ENCODE measurements at places on chromosomes 13 and 19. TPM values are rescaled to one million over a fixed set of nuclear protein-coding genes. Genes with fewer than 3 reads are reported as not detected.

DNA sequence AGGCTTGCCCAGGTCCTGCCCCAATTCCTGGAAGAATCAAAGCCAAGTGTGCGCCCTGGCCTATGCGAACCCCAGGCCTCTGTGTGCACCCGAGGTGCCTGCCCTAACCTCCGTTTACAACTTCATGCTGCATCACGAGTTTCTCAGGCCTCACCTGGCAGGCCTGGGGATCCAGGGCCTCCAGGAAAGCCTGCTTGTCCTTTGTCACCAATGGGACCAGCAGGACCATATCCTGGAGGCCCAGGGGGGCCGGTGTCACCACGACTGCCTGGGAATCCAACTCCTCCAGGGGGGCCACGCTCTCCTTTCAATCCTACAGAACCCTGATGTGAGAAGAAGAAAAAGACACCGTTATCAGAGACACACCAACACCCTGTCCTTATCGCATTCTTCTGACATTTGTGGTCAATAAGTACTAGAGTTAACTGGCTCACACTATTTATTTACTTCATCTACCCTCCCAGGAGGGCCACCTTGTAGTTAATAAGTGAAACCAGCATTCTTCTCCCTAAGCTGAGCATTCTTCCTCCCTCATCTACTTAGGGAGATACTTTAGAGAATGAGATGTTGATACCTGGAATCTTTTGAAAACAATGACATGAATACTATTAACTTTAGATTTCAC, 120.6 kb downstream of the COL4A1 start:
- peaks cover 28% of the 10 kb centered on the region for H3K4me1 ChIP-seq
- no peaks in the 10 kb centered on the region for H3K27me3 ChIP-seq

GRCh38 chr13:66087269-66087710, 1142.8 kb downstream of the PCDH9 start:
- no peaks in the 10 kb centered on the region for H3K36me3 ChIP-seq
- no peaks in the 10 kb centered on the region for H3K27me3 ChIP-seq
- H3K4me1 ChIP-seq: no peaks in the 10 kb centered on the region
- no peak overlapping the region for H3K4me3 ChIP-seq
- peak; percentile 50 for DNase-seq

GRCh38 chr13:109355166-109355565, 431.2 kb downstream of the IRS2 start:
- H3K36me3 ChIP-seq: no peaks in the 10 kb centered on the region
- no peak overlapping the region for H3K4me3 ChIP-seq
- DNase-seq: no peak
- no peak overlapping the region for H3K27ac ChIP-seq
- no peaks in the 10 kb centered on the region for H3K27me3 ChIP-seq

GRCh38 chr19:30034321-30034720, 92.3 kb downstream of the URI1 start:
- no peak for DNase-seq
- H3K27ac ChIP-seq: no peak overlapping the region
- H3K4me3 ChIP-seq: no peak overlapping the region
- H3K4me1 ChIP-seq: no peaks in the 10 kb centered on the region
- no peaks in the 10 kb centered on the region for H3K27me3 ChIP-seq

ZNF134 gene
- polyA plus RNA-seq: 18.6 TPM

DNA sequence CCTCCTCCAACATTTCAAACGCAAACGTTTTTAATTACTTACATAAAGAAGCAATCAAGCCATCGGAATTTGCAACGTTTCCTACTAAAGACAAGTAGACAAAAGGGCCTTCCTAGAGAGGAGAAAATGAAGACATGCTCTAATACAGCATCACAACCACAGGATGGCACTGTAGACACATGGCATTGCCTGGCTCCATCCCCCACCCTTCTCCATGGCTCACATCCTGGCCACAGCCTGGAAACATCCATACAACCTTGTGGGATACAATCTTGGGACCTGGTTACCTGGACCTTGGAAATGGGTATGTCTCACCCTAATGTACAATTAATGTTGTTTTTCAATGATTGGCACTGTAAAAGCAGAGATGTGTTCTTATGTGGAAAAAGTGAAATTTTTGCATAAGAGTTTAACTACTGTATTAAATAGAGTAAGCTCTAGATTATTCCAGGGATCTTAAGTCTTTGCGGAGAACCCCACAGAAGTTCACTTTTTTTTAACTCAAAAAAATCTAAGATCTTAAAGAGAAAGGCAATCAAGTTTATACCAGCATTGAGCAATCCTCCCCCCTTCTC, 21.5 kb downstream of the EBPL start:
- no peaks in the 10 kb centered on the region for H3K4me1 ChIP-seq
- H3K4me3 ChIP-seq: no peak overlapping the region
- DNase-seq: peak; percentile 75

- no peaks in the 10 kb centered on the region for H3K36me3 ChIP-seq
- H3K4me1 ChIP-seq: no peaks in the 10 kb centered on the region
- DNase-seq: no peak
- H3K27me3 ChIP-seq: no peaks in the 10 kb centered on the region
- H3K4me3 ChIP-seq: no peak within 1 kb of the TSS
- no peak within 1 kb of the TSS for H3K27ac ChIP-seq
Measured at GRCh38 chr19:35447606-35448469, at the start of gene FFAR2. TSS of gene FFAR2 (plus strand) at chr19:35448257. CDS start at chr19:35449715, 1,458 bp downstream.

DNA sequence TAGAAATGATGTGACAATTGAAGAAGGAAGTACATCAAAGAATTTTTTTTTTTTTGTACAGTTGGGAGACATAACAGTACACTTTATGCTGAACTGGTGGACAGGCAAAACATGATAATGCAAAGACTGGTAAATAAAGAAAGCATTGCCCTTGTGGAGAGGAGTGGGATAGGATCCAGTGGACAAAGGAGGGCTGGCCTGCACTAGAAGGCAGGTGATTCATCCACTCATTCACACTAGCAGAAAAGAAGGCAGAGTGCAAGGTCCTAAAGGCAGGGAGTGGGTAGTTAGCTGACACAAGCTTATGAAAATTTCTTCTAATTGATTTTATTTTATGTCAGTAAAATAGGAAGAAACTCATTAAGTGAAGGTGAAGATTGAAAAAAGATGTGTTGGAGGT, 17.6 kb upstream of the NALCN start:
- H3K4me3 ChIP-seq: no peak overlapping the region
- H3K27ac ChIP-seq: no peak overlapping the region
- no peaks in the 10 kb centered on the region for H3K4me1 ChIP-seq
- H3K36me3 ChIP-seq: no peaks in the 10 kb centered on the region

- H3K36me3 ChIP-seq: no peaks in the 10 kb centered on the region
- H3K27ac ChIP-seq: peak overlapping the region; percentile 80
- peak overlapping the region; percentile 72 for H3K4me3 ChIP-seq
- peaks cover 13% of the 10 kb centered on the region for H3K4me1 ChIP-seq
- peak; percentile 99 for DNase-seq
Measured at GRCh38 chr13:31162151-31163008, 676 bp upstream of the HSPH1 start.

DNA sequence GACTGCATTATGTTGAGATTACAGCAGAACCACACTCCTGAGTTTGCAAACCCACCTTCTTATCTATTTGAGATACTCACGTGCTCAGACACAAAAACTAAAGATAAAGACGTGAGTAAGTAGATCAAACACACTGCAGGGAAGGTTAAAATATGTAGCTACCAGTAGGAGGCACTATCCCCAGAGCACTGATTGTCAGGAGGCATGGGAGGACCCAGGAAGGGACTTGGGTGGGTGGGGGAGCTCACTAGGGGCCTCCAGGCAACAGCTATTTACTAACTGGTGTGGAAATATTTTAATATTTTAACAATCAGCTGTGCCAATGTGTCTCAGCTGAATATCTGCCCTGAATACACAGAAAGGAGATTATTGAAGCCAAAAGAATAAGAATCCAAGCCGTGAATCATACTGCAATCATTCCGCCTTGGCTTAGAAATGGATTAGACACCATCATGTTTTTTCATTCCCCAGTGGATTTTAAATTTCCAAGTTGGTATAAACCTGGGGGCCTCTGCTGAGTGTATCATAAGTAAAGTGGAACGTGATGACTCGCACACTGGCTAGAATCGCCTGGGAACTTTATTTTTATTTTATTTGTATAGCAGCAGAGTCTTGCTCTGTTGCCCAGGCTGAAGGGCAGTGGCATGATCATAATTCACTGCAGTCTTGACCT, 73.2 kb upstream of the CACNA1A start:
- no peak overlapping the region for H3K4me3 ChIP-seq
- no peaks in the 10 kb centered on the region for H3K27me3 ChIP-seq
- no peaks in the 10 kb centered on the region for H3K36me3 ChIP-seq
- H3K4me1 ChIP-seq: no peaks in the 10 kb centered on the region

DNA sequence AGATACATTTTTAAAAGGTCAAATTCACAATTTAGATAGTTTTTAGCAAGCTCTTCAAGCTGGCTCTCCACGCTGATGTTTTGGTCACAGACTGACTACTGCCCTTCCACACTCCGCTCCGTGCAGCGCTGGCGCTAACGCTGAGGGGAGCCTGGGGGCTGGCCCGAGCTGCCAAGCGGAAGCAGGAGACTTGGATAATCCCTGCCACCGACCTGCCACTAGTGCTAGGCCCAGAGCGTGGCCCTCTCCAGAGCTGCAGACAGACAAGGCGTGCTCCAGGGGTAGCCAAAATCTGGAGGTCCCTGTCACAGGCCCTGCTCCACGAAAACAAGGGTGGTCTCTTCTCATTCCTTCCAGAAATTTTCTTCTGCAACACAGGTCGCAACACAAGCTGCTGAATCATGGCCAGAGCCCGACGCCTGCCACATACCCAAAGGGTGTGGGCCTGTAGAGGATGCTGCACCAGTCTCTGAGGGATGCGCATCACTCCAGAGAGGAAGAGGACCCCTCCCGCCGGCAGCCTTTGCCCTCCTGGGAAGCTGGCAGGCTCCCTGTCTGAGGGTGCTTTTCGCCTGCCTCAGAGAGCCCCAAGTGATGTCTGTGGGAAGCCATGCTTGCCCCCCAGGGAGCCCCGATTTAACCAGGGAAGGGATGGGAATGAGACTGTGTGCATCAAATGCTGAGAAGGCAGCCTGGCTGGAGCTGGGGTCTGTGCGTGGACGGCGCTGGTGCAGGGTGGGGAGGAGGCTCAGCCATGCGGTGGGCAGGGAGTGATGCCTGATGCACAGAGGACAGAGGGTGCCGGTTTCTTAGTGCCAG, 21.6 kb downstream of the CAPS start:
- DNase-seq: no peak
- H3K27ac ChIP-seq: no peak overlapping the region
- no peaks in the 10 kb centered on the region for H3K4me1 ChIP-seq
- no peaks in the 10 kb centered on the region for H3K27me3 ChIP-seq
- H3K36me3 ChIP-seq: peaks cover 25% of the 10 kb centered on the region

DNA sequence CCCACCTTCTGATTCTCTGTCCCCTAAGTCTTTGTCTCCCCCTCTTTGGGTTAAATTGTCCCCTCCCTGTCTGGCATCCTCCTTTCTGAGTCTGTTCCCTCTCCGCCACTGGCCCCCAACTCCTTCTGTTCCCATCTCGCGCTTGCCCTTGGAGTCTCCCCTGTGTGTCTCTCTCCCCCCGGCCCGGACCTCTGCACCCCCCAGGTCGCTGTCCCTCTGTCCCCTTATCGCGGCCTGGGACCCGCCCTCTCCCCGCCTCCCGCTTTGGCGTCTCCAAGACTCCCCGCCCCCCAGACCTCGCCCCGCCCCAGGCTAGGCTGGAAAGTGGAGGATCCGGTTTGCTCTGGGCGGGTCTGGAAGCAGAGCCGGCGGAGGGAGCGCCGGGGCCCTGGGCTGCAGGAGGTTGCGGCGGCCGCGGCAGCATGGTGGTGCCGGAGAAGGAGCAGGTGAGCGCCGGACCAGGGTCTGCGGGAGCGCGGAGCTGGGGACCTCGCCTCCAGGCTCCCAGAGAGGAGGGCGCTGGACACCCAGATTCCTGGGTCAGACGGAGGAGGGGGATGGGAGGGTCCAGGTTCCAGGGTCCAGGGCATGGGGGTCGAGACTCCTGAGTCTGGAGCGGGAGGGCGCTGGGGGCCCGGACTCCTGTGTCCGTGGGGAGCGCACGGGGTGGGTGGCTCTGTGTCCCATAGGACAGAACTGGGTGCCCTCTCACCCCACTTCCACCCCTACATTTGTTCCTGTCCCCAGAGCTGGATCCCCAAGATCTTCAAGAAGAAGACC, at the start of gene TRPM4:
Gene TRPM4 (plus strand): TSS at position 348 of the 780 bp plus-strand sequence. CDS start 75 bp downstream, at position 423.
- H3K4me1 ChIP-seq: peaks cover 25% of the 10 kb centered on the region
- peak within 1 kb of the TSS; percentile 67 for H3K4me3 ChIP-seq

TBXA2R gene
- polyA plus RNA-seq: 0.40 TPM

- H3K27ac ChIP-seq: no peak overlapping the region
- no peak overlapping the region for H3K4me3 ChIP-seq
- no peaks in the 10 kb centered on the region for H3K27me3 ChIP-seq
- DNase-seq: no peak
Measured at GRCh38 chr19:30059741-30060457, 117.9 kb downstream of the URI1 start.

DNA sequence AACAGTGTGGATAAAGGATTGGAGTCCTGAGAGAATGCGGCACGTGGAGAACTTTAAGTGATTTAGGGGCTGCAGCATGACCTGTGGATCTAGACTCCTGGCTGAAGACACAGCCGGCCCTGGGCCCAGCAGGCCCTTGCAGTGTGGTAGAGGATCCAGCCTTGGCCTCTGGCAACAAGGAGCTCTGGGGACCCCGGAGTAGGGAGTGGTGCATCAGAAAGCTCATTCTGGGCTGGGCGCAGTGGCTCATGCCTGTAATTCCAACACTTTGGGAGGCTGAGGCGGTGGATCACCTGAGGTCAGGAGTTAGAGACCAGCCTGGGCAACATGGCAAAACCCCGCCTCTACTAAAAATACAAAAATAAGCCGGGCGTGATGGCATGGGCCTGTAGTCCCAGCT, 76.0 kb downstream of the CHST8 start:
- no peak overlapping the region for H3K27ac ChIP-seq
- no peaks in the 10 kb centered on the region for H3K36me3 ChIP-seq
- H3K4me3 ChIP-seq: no peak overlapping the region
- H3K4me1 ChIP-seq: no peaks in the 10 kb centered on the region
- no peaks in the 10 kb centered on the region for H3K27me3 ChIP-seq

DNA sequence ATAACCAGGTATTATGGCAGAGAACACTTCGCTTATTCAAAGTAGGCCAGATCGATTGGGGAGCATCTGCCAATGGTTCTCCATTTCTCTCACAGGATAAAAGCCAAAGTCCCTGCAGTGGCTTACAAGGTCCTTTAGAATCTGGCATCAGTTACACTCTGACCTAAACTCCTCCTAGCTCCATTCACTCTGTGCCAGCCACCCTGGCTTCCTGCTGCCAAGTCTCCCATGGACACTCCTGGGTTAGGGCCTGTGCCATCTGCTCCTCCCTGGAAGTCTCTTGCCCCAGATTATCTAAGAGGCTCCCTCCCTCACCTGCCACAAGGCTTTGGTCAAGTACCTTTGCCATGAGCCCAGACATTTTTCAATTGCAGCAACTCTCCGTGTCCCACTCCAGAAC, 649.2 kb downstream of the DACH1 start:
- H3K4me1 ChIP-seq: no peaks in the 10 kb centered on the region
- DNase-seq: no peak
- H3K36me3 ChIP-seq: no peaks in the 10 kb centered on the region
- H3K27me3 ChIP-seq: no peaks in the 10 kb centered on the region

DNA sequence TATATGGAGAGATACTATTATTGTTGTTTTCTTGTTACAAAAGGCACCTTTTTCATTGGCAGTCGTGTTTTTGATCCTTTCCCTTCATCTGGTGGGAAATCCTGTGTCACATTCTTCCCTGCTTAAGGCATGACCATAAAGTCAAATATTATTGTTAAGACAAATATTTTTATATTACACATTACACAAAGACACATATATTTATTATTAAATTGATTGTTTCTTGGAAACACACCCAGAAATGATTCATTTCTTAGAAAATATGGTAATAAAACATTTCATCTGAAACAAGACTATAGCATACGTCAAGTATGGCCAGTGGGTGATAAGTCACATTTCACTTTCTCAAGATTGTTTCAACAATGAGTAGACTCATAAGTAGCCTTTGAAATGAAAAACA, 77.3 kb downstream of the KCTD12 start:
- no peaks in the 10 kb centered on the region for H3K27me3 ChIP-seq
- DNase-seq: peak; percentile 43
- no peaks in the 10 kb centered on the region for H3K36me3 ChIP-seq
- no peak overlapping the region for H3K27ac ChIP-seq
- H3K4me3 ChIP-seq: no peak overlapping the region

Measured in cardiac muscle cell (in vitro differentiated cells and primary cell).